ENCODE measurements at places on chromosomes 5 and 9. TPM values are rescaled to one million over a fixed set of nuclear protein-coding genes. Genes with fewer than 3 reads are reported as not detected.

Gene SLC46A2
- not detected for total RNA-seq

Gene MYMK
- not detected for total RNA-seq

Gene NCS1
- 3.8 TPM for total RNA-seq

Gene PROB1
- 0.48 TPM for total RNA-seq

Gene GNG10
- 12.6 TPM for total RNA-seq

Gene FLT4
- 3.1 TPM for total RNA-seq

Gene SLC6A7
- 5.0 TPM for total RNA-seq

Gene SKIC3
- total RNA-seq: 65.8 TPM

Gene FAM151B
- total RNA-seq: 1.4 TPM

DNA sequence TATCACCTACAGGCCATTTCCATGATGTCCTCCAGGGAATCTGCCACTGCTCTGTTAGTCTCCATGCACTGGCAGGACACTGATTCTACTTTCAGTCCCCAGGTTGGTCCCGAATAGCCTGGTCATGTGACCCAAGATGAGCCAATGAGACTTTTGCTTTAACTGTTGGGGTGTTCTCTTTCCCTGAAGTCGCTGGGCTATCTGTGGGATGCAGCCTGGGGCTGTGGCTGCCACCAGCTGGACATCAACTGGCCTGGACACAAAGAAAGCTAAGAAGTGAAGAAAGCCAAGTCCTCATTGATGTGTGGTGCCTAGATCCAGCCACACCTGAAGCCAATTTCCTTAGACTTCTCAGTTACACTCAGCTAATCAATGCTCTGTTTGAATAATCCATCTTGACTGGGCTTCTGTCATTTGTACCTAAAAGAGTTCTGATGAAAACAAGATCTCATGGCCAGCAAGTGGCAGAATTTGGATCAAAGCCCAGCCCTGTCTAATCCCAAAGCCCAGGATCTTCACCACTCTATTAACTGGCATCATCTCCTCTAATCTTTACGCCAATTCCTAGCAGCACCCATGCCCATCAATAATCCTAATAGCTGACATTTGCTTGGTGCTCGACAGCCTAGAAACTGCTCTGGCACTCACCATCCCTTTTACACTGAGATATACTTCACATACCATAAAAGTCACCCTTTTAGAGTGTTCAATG, 37.0 kb downstream of the SH3PXD2B start:
- H3K4me3 ChIP-seq: no peak overlapping the region
- peak overlapping the region; percentile 44 for H3K27ac ChIP-seq
- H3K27me3 ChIP-seq: no peaks in the 10 kb centered on the region
- DNase-seq: no peak
- no peaks in the 10 kb centered on the region for H3K4me1 ChIP-seq
- H3K36me3 ChIP-seq: no peaks in the 10 kb centered on the region

GRCh38 chr5:140265845-140266244, 37.1 kb downstream of the PFDN1 start:
- DNase-seq: no peak
- H3K4me1 ChIP-seq: peaks cover 4% of the 10 kb centered on the region
- no peak overlapping the region for H3K4me3 ChIP-seq
- no peak overlapping the region for H3K27ac ChIP-seq

DNA sequence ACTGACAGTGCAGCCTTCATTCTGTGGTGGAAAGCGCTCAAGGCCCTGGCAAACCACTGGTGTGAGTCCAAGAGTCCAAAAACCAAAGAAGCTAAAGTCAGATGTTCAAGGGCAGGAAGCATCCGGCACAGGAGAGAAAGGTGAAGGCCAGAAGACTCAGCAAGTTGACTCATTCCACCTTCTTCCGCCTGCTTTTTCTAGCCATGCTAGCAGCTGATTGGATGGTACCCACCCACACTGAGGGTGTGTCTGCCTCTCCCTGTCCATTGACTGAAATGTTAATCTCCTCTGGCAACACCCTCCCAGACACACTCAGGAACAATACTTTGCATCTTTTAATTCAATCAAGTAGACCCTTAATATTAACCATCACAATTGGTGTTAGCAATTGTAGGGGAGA, 296.1 kb downstream of the NDUFS4 start:
- no peak for DNase-seq
- no peaks in the 10 kb centered on the region for H3K36me3 ChIP-seq
- H3K27ac ChIP-seq: no peak overlapping the region
- H3K4me3 ChIP-seq: no peak overlapping the region
- no peaks in the 10 kb centered on the region for H3K27me3 ChIP-seq
- H3K4me1 ChIP-seq: no peaks in the 10 kb centered on the region

GRCh38 chr9:37364136-37364535, 58.4 kb upstream of the GRHPR start:
- DNase-seq: no peak
- no peaks in the 10 kb centered on the region for H3K36me3 ChIP-seq
- no peak overlapping the region for H3K27ac ChIP-seq
- H3K4me1 ChIP-seq: no peaks in the 10 kb centered on the region
- no peaks in the 10 kb centered on the region for H3K27me3 ChIP-seq

GRCh38 chr5:170986598-170986997, 124.8 kb downstream of the RANBP17 start:
- H3K4me1 ChIP-seq: no peaks in the 10 kb centered on the region
- no peak overlapping the region for H3K27ac ChIP-seq
- no peaks in the 10 kb centered on the region for H3K27me3 ChIP-seq
- H3K4me3 ChIP-seq: no peak overlapping the region

DNA sequence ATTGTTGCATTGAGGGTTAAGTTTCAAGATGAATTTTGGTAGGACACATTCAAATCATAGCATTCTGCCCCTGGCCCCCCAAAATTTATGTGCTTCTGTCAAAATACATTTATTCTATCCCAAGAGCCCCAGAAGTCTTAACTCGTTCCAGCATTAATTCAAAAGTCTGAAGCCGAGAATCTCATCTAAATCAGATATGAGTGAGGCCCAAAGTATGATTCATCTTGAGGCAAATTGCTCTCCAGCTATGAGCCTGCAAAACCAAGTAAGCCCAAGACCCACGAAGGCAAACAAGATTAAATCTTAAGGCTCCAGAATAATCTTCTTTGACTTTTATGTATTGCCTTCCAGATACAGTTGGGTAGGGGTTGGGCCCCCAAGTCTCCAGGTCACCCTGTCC, 19.2 kb downstream of the TNPO1 start:
- H3K27ac ChIP-seq: no peak overlapping the region
- no peaks in the 10 kb centered on the region for H3K27me3 ChIP-seq
- no peaks in the 10 kb centered on the region for H3K36me3 ChIP-seq

- H3K4me3 ChIP-seq: peak overlapping the region; percentile 76
- no peak for DNase-seq
- peak overlapping the region; percentile 92 for H3K27ac ChIP-seq
- no peaks in the 10 kb centered on the region for H3K36me3 ChIP-seq
These were observed 31.0 kb downstream of the TNPO1 start for GRCh38 chr5:72847439-72847838.

- H3K27ac ChIP-seq: no peak overlapping the region
- DNase-seq: no peak
These were observed 244.5 kb downstream of the NR3C1 start for GRCh38 chr5:143159031-143159430.

DNA sequence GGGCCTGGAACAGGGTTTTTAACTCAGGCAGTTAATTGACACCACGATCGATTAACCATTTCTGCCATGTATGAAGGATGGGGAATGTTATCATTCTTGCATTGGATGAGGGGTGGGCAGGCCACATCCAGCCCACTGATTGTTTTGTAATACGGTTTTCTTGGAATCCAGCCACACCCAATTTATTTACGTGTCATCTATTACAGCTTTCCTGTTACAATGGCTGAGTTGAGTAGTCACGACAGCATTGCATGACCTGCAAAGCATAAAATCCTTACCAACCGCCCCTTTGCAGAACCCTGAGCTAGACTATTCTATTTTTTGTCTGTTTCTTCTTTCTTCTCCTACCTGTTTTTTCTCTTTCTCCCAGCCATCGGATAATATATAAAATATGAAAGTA, 122.0 kb upstream of the STC2 start:
- no peak overlapping the region for H3K4me3 ChIP-seq
- no peaks in the 10 kb centered on the region for H3K4me1 ChIP-seq
- no peaks in the 10 kb centered on the region for H3K27me3 ChIP-seq
- H3K36me3 ChIP-seq: no peaks in the 10 kb centered on the region
- DNase-seq: no peak

DNA sequence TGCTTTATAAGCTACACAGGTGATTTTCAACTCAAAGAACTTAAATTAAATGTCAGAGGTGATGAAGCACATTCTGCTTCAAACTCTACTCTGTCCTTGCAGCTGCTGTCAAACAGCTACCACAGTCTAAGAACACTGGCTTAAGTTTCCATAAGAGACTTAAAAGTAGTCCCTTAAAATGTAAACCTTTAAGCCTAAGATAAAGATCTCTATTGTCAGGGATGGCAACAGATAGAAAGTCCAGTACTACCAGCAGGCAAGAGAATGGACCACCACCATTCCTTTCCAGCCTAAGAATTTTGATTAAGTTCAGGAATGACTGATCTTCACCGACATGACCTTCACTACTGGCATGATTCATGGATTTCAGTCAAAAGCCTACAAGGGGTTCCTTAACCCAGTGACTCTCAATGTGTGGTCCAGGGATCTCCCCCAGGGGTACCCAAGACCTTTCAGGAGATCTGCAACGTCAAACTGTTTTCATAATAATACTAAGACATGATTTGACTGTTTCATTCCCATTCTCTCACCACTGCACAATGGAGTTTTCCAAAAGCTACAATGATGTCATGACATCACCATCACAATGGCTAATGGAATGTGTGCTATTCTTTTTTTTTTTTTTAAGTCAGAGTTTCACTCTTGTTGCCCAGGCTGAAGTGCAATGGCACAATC, 41.1 kb upstream of the PLPP6 start:
- no peaks in the 10 kb centered on the region for H3K4me1 ChIP-seq
- H3K27me3 ChIP-seq: no peaks in the 10 kb centered on the region
- H3K4me3 ChIP-seq: no peak overlapping the region
- DNase-seq: no peak

DNA sequence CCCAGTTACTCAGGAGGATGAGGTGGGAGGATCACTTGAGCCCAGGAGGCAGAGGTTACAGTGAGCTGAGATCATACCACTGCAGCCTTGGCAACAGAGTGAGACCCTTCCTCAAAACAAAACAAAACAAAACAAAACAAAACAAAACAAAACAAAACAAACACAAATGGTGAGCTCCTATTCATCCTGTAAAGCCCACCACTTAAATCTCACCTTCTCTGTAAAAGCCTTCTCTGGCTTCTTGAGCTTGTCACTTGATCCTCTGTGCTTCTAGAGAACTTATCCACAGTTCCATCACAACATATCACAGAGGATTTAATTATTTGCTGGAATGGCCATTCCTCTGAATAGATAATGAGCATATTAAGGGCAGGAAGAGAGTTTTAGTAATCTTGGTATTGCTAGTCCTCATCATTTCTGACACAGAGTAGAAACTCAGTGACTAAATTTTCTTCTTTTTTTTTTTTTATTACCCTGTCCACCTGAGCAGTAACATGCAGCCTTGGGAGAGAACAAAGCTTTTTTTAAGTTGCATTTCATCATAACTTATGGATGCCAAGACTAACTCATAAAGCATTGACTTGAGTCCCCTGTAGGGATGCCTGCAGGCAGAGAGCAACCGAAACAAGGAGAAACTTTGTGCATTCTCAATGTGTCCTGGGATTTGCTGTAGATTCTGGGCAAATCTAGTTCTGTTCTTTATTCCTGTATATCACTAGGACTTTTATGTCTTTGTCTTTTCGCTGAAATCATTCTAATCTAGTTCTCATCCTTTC, 13.0 kb upstream of the HSPA9 start:
- H3K27me3 ChIP-seq: no peaks in the 10 kb centered on the region
- no peak overlapping the region for H3K4me3 ChIP-seq
- no peaks in the 10 kb centered on the region for H3K36me3 ChIP-seq
- DNase-seq: no peak
- H3K27ac ChIP-seq: no peak overlapping the region

DNA sequence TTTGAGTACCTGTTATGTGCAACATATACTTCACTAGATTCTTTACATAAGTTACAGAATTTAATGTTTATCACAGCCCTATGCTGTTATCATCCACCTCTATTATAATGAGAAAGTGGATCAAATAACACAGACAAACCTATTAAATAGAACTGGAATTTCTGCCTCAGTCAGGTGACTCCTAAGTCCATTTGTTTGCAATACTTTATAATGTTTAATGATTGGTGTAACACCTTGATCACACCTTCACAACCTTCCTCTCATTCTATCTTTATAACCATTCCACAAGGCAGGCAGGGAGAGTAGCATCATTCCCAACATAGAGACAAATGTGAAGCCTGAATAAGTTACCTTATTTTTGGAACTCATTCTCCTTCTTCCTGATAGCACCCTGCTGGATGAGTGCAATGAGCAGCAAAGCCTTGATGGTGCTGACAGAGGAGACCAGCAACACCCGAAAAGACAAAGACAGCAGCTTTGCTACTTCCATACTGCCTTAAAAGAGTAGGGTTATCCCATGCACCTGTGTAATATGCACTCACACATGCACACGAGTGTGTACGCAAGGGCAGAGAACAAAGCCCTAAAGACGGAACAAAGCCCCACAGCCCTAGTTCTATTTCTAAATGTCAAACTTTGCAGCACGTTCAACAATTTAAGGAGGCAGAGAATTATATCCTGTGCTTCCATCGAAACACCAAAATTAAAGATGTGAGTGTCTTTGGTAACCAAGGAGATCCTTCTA, 30.5 kb downstream of the SERINC5 start:
- DNase-seq: no peak
- H3K27me3 ChIP-seq: no peaks in the 10 kb centered on the region
- H3K27ac ChIP-seq: no peak overlapping the region
- H3K36me3 ChIP-seq: no peaks in the 10 kb centered on the region
- no peak overlapping the region for H3K4me3 ChIP-seq

DNA sequence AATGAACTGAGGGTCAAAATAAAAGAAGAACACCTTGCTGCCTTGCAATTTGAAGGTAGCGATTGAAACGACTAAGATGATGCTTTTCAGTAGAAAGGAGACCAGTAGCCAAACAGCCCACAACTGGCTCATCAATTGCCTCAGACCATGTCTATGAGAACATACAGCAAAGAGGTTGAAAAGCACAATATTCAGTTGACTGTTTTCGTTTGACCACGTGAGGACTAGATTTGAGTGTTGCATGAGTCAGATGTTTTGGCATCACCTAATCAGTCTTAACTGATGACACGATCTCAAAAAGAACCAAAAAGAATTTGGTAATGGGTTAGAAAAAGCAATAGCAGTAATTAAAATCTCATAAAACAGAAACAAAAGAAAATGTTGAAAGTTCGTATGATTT, 82.7 kb upstream of the IL7R start:
- H3K4me1 ChIP-seq: no peaks in the 10 kb centered on the region
- no peak overlapping the region for H3K4me3 ChIP-seq
- DNase-seq: no peak
- no peak overlapping the region for H3K27ac ChIP-seq
- H3K36me3 ChIP-seq: no peaks in the 10 kb centered on the region
- no peaks in the 10 kb centered on the region for H3K27me3 ChIP-seq

- no peak overlapping the region for H3K27ac ChIP-seq
- DNase-seq: no peak
- no peak overlapping the region for H3K4me3 ChIP-seq
- no peaks in the 10 kb centered on the region for H3K36me3 ChIP-seq
These were observed 647.3 kb upstream of the GRAMD2B start for GRCh38 chr5:125775896-125776295.

GRCh38 chr5:121969660-121970295, 8.0 kb downstream of the SRFBP1 start:
- H3K4me1 ChIP-seq: peaks cover 3% of the 10 kb centered on the region
- no peaks in the 10 kb centered on the region for H3K36me3 ChIP-seq
- peak overlapping the region; percentile 56 for H3K27ac ChIP-seq
- no peak overlapping the region for H3K4me3 ChIP-seq
- no peak for DNase-seq
- no peaks in the 10 kb centered on the region for H3K27me3 ChIP-seq

GRCh38 chr5:102049517-102049916, 246.6 kb downstream of the SLCO4C1 start:
- no peak for DNase-seq
- no peak overlapping the region for H3K4me3 ChIP-seq
- no peak overlapping the region for H3K27ac ChIP-seq

Data from colonic mucosa (tissue), 4 donors.